Epithelial cell of proximal tubule (primary cell): ENCODE measurements at places on chromosomes 3 and 15. TPM values are rescaled to one million over a fixed set of nuclear protein-coding genes. Genes with fewer than 3 reads are reported as not detected.

- no peak for DNase-seq
Measured at GRCh38 chr15:93302080-93302765, 213.2 kb upstream of the RGMA start.

Gene LRRC34
- 9.8 and 17.1 TPM in 2 replicates for total RNA-seq

Gene GHSR
- total RNA-seq = not detected in 2 replicates

- DNase-seq = no peak
Measured at GRCh38 chr15:69311319-69311721, 12.6 kb downstream of the PAQR5 start.

DNA sequence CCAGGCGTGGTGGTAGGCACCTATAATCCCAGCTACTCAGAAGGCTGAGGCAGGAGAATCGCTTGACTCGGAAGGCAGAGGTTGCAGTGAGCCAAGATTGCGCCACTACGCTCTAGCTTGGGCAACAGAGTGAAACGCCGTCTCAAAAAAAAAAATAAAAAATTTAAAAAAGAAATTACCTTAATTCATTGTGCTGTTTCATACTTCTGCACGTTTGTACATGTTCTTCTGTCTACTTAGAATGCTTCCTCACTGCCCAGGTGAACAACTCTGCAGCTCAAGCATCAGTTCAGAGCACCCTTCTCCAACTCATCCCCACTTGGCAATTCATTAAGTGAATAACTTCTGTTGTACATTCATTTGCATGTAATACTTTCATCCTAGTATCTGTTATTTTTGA, 14.0 kb downstream of the CAPN7 start:
- no peak for DNase-seq

- no peak for DNase-seq
Measured at GRCh38 chr3:30510596-30510995, 95.8 kb upstream of the TGFBR2 start.

DNA sequence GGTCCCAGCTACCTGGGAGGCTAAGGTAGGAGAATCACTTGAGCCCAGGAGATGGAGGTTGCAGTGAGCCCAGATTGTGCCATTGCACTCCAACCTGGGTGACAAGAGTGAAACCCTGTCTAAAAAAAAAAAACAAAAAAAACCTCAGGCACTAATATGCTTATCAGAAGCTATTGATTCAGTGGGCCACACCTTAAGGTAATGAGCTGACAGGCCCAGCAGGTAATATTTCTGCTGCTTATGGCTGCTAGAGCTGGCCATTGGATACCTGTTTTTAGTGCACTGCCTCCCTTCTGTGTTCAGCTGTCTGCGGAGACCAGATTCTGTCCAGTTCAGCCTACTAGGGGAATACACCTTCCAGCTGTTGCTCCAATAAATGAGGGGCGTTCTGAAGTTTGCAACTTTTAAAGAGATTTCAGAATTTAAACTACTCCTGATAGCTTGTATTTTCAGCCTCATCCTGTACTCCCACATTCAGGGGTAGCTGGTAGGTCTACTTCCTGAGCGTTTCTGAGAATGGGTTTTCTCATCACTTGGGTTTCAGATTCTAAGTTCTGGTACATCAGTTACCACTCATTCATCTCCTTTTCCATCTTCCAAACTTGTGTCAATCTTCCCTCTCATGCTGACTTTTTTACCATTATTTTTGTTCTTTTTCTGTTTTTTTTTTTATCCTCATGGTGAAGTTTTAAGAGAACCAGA, 69.0 kb downstream of the ATP11B start:
- DNase-seq = no peak

GRCh38 chr3:193240436-193240849, 579 bp upstream of the PLAAT1 start:
- no peak for DNase-seq
